ENCODE measurements at places on chromosomes 6 and 20.

DNA sequence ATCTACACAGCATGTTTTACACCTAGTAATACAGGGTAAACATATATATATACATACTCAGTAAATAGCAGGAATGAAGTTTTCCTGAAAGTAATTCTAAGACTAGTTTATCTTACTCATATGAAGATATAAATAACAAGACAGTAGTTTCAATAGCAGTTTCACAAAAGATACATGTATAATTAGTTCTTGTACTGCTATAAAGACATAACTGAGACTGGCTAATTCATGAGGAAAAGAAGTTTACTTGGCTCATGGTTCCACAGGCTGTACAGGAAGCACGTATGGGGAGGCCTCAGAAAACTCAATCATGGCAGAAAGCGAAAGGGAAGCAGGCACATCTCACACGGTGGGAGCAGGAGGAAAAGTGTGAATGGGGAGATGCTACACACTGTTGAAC is 16.9 kb downstream of the RARS2 start:
- no peak for DNase-seq

DNA sequence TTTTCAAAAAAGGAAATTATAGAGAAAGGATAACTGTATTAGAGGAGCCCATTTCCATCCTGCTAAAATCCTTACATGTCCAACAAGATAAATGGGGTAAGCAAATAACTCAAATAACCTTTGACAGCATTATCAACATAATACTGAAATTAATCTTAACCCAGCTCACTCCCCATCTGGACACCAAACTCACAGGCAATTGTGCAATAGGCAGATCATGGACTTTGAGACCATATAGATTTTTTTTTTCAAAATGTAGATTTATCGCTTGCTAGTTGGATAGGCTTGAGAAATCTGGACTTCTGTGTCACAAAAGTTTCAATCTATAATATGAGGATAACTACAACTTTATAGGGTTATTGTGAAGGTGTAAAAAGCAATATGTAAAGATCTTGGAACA is 134.4 kb upstream of the ASCC3 start:
- no peak for DNase-seq

DNA sequence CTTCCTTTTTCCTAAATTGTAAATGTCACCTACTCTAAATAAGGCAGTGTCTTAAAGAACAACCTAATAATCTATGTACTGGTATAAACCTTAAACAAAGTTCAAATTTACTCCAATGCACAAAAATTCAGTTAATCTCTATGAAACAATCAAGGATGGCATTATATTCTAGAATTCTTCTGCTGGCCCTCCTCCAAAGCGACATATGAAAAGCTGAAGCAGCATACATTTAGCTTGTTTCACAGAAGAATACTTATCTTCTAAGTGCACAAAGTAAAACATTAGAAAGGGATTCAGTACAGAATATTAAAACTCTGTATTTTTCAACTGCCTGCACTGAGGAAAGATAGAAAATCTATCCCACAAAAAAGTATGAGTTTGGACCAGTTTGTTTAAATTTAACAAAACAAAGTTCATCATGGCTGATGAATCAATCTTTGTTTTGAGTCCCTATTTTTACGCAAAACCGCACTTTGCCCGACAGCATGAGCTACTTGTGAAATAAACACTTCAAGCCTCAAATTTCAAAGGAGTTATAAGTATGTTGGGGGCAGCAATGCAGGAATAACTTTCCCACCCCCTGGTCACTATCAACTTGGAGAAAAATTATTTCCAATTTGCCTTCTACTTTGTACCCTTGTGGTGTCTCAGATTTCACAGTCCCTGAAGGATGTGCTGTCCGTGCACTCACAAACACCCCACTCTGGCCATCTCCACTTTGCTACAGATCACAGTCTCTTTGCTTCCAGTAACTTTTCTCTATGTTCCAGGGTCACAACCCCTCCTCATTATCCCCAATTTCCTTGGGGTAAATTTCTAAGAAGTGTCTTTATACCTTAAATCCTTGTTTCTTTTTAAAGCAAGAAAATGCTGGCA is 238.2 kb downstream of the PRKN start:
- DNase-seq = no peak

DNA sequence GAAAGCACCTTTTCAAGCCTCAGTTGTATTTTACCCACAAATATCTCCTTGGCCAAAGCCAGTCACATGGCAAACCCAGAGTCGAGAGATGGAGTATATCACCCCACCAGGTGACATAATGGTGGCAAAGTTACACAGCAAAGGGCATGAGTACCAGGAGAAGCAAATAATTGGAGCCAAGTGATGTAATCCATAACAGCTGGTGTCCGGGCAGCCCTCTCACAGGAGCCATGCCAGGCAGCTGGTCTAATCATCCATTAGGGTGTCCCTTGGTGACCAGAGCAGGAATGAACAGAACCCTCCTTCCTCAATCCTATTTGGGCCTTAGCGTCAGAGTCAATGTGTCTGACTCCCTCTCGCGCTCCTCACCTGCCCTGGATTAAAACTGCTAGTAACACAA is 272.1 kb downstream of the LRFN2 start:
- DNase-seq = no peak

Measured in stimulated activated CD8-positive, alpha-beta memory T cell treated with anti-CD3 and anti-CD28 coated beads, Interleukin-4, amount 100 ng/mL, for 1 hour (primary cell).